ENCODE measurements at places on chromosomes 3 and 15. TPM values are rescaled to one million over a fixed set of nuclear protein-coding genes. Genes with fewer than 3 reads are reported as not detected.

DUOXA2 gene
- not detected for total RNA-seq

TNFAIP8L3 gene
- 22.4 TPM for total RNA-seq

KNL1 gene
- 1.3 TPM for total RNA-seq

ABI3BP gene
- total RNA-seq: 108 TPM

CIDEC gene
- not detected for total RNA-seq

PODXL2 gene
- total RNA-seq: 3.4 TPM

CCDC9B gene
- 16.2 TPM for total RNA-seq

MCTP2 gene
- 3.9 TPM for total RNA-seq

STRIT1 gene
- total RNA-seq: not detected

HGD gene
- total RNA-seq: 0.57 TPM

SAMMSON gene
- not detected for total RNA-seq

LRCH3 gene
- total RNA-seq: 91.1 TPM

IL5RA gene
- total RNA-seq: not detected

SHC4 gene
- total RNA-seq: 2.2 TPM

ITIH1 gene
- total RNA-seq: not detected

GOLGA6D gene
- total RNA-seq: not detected

SUCNR1 gene
- total RNA-seq: 4.5 TPM

SCAANT1 gene
- total RNA-seq: not detected

PRR20G gene
- not detected for total RNA-seq

LRTM1 gene
- not detected for total RNA-seq

CHST2 gene
- 5.0 TPM for total RNA-seq

Data from fibroblast of the aortic adventitia (primary cell).